Placental epithelial cell (primary cell): ENCODE measurements at places on chromosomes 1 and 21. TPM values are rescaled to one million over a fixed set of nuclear protein-coding genes. Genes with fewer than 3 reads are reported as not detected.

Gene RAB3B
- 0.11 and 0.39 TPM in 2 replicates for total RNA-seq

Gene VANGL1
- total RNA-seq = 2.7 and 14.3 TPM in 2 replicates

Gene DNASE2B
- total RNA-seq = not detected in 2 replicates

Gene MPZ
- 0.33 and 1.6 TPM in 2 replicates for total RNA-seq

Gene ANGPTL3
- not detected in 2 replicates for total RNA-seq

Gene SPATA46
- not detected in 2 replicates for total RNA-seq

Gene GNG4
- total RNA-seq = 1.2 and 2.4 TPM in 2 replicates
